ENCODE measurements at places on chromosomes 16 and 17.

DNA sequence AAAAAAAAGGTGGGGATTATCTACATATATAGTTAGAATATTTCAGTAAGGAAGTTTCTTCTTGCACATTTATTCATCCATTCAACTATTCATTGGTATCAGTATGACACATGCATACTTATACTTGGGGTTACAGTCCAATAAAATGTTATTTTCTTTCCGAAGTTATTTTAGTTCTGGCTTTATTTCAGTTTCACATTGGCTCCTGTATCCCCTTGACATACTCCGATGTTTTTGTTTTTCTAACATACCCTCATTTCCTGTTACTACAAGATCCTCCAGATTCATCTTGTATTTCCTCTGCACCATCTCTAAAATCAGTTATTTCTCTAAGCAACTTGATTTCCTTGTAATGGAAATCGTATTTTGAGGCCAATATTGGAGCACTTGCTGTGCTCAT lies 435.5 kb upstream of the MON1B start:
- no peak for DNase-seq

GRCh38 chr16:11233727-11234376 lies 22.2 kb downstream of the SOCS1 start:
- DNase-seq, result no peak

DNA sequence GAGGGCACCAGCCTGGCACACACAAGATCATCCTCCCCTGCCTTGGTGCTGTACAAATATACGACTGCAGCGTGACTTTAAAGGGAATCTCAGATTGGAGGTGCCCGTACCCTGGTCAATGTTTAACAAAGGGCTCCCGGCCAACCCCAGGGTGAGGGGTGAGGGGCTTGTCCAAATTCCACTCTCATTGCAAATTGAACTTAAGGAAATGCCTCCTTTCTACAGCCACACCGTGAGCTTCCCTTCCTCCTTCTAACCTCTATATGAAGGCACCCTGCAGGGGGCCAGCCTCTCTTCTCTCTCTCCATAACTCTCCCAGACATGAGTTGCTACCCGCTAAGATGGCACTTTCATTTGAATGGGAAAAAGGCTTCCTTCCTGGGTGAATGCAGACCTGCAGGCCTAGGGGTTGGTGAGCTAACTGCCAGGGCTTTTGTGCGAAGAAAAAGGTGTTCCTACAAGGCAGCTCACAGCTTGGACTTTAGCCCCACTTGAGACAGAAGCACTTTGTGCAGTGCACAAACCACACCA lies 76.6 kb downstream of the IRF8 start:
- no peak for DNase-seq

DNA sequence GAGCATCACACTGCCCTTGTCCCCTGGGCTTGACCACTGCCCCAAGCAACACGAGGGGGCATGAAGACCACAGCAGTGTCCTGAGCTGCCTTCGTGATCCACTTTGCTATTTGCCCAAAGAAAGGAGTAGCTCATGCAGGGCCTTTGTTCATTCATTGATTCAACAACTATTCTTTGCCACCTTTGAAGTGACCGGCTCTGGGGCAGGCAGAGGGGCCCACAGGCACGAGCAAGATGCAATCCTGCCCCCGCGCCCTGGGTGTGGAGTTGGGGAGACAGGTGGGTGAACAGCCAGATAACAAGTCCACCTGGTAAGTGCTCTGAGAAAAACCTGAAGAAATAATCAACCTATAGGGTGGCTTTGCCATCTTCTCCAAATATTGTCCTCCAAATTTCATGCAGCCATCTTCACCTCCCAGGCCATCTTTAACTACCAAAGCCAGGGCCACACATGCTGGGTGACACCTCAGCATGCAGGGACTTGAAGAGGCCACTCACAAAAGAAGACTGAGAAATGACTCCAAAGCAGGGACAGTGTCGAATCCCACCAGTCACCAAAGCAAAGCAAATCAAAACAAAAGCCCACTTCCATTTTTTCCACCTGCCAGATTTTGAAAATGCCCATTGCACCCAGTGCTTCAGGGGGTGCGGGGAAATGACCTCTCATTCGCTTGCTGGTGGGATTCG lies 18.2 kb upstream of the RBFOX3 start:
- DNase-seq, result no peak

GRCh38 chr16:26129997-26130396 lies 438.2 kb downstream of the HS3ST4 start:
- no peak for DNase-seq

DNA sequence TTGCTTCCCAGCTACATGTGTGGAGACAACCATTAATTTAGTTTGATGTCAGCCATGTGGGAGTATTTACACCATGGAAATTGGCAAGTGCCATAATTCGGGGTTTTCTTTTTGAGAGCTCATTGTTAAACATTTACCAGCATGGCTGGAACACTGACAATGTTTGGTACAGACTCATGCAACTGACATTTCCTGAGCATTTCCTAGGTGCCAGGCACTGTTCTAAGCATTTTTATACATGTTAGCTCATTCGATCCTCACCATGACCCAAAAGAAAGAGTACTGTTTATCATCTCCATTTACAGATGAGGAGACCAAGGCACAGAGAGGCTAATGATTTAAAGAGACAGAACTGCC lies 86.9 kb downstream of the FOXL1 start:
- DNase-seq, result no peak

GRCh38 chr17:17456251-17456650 lies 20.5 kb upstream of the MED9 start:
- DNase-seq, result no peak

DNA sequence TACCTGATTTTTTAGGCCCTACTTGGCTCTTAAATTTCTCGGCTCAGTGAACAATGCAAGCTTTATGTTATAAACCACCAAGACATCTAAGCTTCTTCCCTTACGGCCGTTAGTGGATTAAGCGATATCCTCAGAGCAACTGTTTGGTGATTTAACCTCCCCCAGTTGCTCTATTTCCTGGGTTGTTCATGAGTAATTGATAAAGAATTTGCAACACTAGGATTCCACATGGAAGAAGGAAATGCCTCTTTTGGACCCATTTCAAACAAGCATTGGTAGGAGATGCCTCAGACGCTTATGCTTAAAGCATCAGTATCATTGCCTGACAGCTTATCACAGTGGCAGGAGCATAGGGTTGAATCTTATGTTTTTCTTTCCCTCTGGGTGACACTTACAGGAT lies 65.3 kb downstream of the RBFOX1 start:
- no peak for DNase-seq

DNA sequence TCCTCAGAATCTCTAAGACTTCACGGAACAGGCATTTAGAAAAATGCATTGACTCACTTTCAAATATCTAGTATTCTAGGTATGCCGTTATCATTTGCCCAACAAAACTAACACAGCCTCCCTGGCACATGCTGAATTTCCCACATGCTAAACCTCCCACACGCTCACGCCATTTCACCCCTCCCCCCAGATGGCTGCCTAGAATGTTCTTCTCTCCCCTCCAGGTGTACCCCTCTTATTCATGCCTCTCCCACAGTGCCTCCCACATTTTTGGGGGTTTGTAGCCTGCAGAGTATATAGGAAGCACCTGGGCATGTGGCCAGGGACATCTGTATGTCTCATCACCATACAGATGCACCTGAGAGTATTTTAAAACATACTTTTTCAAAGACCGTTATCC lies 38.2 kb upstream of the ICAM2 start:
- no peak for DNase-seq

DNA sequence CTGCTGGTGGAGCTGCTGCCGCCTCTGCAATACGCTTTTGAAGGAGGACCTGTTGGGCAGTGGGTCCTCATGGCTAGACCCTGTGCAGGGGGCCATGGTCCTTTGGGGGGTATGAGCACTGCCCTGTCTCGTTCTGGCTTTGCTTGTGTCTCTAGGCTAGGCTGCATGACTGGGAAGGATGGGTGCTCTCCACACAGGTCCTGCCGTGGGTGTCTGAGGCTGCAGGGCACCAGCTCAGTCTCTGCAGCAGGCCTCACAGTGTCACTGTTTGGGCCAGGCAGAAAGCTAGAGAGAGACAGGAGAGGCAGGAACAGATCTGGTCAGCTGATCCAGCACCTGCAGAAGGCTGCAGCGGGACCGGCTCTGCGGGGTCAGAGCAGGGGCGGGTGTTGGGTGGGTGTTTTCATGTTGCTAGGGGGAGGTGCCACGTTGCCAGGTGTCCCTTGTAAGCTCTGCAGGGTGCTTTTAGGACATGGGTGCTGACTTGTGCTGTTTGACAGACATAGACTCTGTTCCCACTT lies 111.4 kb downstream of the SNX29 start:
- no peak for DNase-seq

DNA sequence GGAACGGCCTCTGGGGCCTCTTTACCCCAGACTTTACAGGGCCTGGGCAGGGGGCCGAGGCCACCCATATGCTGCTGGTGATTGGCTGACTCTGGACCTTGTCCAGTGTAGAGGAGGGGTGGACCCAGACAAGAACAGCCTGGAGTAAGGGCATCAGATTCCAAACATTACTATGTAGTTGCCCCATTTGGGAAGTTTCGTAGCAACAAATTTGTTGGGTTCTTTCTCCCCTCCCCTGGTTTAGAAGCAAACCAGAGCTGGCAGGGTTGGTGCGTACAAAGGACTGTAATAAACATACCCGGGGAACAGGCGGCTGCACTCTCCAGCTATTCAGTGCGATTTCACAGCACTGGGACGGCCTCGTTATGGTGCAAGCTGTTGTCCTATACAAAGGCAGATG lies 145.5 kb downstream of the NTN1 start:
- DNase-seq, result no peak

DNA sequence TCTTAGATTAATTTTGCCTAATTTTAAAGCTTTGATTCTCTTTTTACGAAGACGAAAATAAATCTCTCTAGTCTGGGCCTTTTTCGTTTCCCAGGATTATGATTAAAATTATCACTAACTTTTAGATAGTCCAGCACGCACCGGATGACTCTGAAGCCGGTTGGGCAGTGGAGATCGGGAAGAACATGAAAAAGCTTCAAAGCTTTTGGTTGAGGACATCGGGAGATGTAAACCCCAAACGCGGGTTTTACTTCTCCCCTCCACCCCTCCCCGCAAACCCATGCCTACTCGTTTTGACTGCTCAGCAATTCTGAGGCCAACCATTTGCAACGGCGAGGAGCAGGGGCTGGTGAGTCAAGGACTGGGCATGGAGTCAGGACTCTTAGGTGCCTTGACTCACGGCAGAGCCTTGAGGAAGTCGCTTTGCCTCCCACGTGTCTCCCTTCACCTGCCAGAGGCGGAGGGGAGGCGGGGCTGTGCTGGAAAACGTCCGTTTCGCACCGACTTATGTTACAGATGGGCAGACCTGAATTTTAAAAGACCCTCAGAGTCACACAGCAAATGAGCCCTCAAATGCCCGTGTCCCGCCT lies 989 bp upstream of the DUSP14 start:
- DNase-seq, result peak; percentile 30

GRCh38 chr17:7885367-7886226 lies 3.0 kb upstream of the CHD3 start:
- no peak for DNase-seq

- peak; percentile 50 for DNase-seq
These were observed 9.0 kb downstream of the TMEM98 start for GRCh38 chr17:32936894-32937500.

GRCh38 chr16:1965396-1966001 lies 873 bp upstream of the RPS2 start:
- DNase-seq, result peak; percentile 13

- DNase-seq, result no peak
These were observed 475.1 kb downstream of the WWOX start for GRCh38 chr16:78574571-78574970.

GRCh38 chr16:85593494-85594221 lies 19.5 kb upstream of the GSE1 start:
- DNase-seq, result no peak

- no peak for DNase-seq
These were observed 36.3 kb downstream of the GLG1 start for GRCh38 chr16:74570412-74571301.

DNA sequence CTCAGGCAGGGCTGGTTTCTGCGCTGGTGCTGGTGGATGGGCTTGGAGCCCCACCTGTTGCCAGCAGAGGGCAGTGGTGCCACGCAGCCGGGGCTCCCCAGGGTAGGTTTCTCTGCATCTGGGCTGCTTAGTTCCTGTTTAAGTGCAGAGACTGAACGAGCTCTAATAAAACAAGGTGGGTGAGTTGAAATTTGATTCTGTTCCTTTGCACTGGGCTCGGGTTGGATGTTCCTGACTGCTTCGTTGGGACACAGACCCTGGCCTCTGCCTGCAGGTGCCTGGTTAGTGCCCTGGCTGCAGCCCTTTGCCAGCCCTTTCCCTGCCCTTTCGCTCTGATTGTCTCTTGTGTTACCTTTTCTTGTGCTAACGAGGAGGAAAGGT lies 30.0 kb downstream of the TBCD start:
- DNase-seq, result peak; percentile 79

Data from inflammatory macrophage treated with lipopolysaccharide for 4 hours (primary cell).